A172 (cell line): ENCODE measurements at places on chromosomes 5 and 9.

GRCh38 chr9:107309271-107309670 is 26.2 kb downstream of the RAD23B start:
- DNase-seq, result no peak

DNA sequence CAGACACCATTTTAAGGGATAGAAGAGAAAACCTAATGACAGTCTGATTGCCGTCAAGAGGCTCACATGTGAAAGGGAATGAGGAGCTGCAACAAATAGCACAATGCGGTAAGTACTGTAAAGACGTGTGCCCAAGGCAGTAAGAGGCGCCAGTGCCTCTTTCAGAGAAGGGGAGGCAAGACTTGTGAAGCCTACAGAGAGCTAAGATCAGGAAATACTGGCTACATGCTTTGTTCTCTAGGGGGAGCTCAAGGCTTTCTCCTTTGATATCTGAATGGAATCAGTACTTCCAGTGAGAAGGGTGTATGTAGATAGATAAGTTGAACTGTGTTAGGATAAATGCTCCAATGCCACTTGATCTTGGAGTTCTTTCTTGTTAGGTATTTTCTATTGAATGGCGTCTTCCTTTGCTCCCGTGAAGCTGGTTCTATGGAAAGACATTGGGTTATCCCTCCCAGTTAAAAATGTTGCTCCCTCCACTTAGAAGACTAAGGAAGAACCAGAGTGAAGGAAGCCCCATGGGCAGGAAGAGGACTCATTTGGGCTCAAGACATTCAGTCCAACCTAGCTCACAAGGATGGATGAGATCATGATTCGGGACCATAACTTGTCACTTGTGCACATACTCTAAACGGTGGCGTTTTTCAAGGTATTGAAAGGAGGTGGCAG is 23.5 kb upstream of the ALDOB start:
- peak; percentile 88 for DNase-seq

DNA sequence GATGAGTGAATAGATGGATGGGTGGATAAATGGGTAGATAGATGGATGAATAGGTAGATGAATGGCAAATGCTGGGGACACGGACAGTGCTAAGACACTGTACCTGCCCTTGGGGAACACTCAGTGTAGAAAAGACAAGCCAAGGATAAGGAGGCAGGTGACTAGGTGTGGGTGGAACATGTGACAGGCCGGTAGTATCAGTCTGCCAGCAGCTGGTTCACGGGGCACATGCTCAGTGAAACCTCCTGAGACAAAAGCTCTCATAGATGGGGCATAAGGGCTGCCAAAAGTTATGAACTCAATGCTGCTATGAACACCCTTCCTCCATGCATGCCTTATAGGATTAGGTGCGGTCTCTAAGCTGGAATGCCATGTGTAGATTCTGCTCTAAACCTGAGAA is 71.0 kb downstream of the C5orf15 start:
- no peak for DNase-seq

- no peak for DNase-seq
These were observed 73.9 kb downstream of the TJP2 start for GRCh38 chr9:69248005-69248404.

DNA sequence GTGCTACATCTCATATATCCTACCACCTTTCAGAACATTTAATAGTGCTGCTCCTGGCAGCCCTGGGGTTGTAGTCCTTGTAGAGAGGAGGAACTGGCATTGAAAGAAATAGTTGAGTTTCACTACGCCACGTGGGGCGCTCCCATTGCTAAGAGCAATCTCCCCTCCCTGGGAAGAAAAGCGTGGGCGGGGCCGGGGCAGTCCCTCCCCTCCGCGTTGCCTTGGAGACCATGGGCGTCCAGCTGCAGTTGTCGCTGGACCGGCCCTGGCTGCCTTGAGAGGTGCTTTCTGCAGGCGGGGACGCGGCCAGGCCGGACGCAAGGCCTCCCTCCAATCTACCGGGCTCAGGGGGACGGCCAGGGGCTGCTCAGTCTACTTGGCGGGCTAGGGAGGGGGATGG is 368 bp upstream of the CCDC180 start:
- no peak for DNase-seq

DNA sequence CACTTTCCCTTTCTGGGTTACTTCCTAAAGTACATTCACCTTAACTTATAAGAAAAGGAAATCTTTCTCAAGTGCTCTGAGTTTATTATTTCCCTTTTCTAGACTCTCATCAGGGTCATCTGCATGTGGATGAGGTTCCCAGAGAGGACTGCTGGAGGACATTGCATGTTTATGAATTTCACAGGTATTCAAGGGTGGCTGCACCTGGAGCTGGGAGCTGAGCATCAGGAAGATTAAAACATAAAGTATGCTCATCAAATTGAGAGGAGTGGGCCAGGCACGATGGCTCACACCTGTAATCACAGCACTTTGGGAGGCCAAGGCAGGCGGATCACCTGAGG is 34.7 kb upstream of the PLIN2 start:
- DNase-seq, result no peak

- DNase-seq, result no peak
These were observed 29.4 kb downstream of the SYK start for GRCh38 chr9:90830977-90831376.

- no peak for DNase-seq
These were observed at the start of gene TGFBI for GRCh38 chr5:136028782-136029742. Gene TGFBI (plus strand): TSS chr5:136028988. CDS start chr5:136029056, 68 bp downstream.

GRCh38 chr9:84659773-84660172 is 9.8 kb upstream of the NTRK2 start:
- no peak for DNase-seq

DNA sequence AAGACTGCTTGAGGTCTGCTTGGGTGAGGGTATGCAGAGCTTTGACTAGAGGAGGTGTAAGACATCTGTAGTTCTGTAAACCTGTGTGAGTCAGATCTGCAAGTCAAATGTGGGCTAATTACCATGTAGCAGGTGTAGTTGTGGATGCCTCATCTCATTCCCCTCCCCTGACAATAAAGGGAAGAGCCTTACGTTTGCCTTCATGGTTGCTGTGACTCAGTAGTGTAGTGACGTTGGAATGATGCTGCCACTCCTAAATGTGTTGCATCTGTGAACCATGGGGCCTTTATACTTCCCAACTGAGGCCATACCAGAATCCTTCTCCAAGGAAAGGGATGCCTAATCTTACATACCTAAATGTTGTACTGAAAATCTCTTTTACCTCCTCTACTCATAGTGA is 26.0 kb downstream of the PRDM6 start:
- no peak for DNase-seq

GRCh38 chr5:132487095-132487428 is 3.5 kb downstream of the IRF1 start:
- no peak for DNase-seq

DNA sequence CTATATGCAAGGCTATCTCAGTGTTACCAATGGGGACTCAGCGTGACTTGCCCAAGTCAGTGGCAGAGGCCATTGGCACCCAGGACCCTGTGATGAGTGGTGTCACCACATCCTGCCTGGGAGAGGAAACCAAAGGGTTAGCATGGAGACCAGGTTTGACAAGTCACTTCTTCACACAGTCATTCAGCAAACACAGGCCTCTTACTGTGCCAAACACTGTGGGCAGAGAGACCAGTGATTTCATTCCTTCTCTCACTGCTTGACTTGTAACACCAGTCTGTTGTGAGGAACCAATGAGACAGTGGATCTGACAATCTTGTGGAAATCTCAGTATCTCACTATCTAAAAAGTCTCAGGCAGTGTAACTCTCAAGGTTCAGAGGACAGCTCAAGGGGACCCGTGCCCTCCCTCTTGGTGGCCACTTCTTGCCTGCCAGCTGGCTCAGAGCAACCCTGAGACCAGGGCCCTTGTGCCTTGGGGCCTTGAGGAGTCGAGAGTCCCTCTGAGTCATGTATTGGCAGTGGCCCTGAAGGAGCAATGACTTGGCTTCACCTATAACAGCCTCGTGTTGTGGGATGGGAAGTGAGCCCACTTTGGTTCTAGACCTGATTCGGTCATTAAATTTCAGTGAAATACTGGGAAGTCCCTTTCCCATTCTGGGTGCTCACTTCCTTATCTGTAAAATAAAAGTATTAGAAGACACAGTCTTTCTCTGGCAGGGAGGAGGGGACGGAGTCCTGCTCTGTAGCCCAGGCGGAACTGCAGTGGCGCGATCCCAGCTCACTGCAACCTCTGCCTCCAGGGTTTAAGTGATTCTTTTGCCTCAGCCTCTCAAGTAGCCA is 1.6 kb downstream of the FABP6 start:
- peak; percentile 85 for DNase-seq

- DNase-seq, result peak; percentile 89
These were observed 247.4 kb downstream of the PRELID2 start for GRCh38 chr5:145587710-145588109.

DNA sequence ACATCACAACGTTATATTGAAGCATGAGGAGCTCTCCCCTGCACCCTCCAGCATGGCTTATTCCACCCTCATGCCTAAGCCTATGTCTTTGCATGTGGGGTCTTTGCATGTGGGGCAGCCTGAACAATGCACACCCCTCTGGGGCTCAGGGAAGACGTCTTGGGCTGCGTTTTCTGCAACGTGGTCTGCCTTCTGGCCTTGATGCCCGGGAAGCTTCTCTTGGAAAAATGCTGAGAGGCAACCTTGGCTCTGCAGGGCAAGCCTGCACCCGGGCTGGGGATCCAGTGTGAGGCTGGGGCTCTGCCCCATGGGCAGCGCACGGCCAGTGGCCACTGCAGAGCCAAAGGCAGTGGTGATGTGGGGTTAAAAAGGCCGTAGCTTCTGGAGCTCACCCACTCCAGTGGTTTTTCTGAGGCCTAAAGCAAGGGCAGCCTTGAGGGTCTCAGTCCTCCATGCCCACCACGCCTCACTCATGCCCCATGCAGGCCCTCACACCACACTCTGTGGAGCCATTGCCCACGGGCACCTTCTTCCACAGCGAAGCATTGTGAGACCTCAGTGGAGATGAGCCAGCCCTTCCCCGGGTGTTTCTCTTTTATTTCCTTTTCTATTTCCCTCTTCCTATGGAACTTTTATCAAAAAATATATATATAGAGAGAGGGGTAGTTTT is 112.2 kb downstream of the MRPL36 start:
- no peak for DNase-seq

- DNase-seq, result no peak
These were observed at the start of gene DAB2IP for GRCh38 chr9:121651295-121652020. Gene DAB2IP (plus strand): TSS chr9:121651634. CDS start chr9:121651776, 142 bp downstream.

DNA sequence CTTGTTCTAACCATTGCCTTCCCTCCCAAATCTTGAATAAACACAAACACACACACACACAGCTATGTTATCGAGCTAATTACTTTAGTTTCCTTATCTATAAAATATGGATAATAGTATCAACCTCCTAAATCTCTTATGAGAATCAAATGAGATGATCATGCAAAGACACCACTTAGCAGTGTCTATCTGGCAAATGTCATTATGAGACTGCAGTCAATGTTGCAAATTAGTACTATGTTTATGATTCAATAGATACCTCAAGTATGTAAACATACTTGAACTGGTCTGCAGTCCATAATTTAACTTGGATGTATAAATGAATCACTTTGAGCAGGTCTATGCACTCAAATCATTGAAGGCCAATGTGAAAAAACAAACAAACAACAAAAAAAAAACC is 22.2 kb upstream of the ERAP2 start:
- DNase-seq, result no peak

- DNase-seq, result no peak
These were observed 22.7 kb upstream of the WDR38 start for GRCh38 chr9:124830593-124830992.

DNA sequence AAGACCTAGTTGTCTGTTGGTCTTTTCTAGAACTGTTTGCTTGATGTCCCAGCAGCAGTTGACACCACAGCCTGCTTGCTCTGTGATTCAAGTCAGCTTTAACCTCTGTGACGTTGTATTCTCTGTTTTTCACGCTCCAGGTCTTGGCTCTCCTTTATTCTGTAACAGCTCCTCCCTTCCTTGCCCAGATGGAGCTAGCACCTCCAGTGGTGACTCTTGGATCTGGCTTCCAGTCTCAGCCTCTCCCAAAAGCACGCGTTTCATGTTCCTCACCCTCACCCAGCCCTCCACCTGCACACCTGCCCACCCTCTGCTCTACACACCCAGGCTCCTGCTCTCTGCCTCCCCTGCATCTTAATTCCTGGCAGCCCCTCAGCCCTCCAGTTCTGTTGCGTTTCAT is 50.6 kb downstream of the DMRT1 start:
- DNase-seq, result no peak

DNA sequence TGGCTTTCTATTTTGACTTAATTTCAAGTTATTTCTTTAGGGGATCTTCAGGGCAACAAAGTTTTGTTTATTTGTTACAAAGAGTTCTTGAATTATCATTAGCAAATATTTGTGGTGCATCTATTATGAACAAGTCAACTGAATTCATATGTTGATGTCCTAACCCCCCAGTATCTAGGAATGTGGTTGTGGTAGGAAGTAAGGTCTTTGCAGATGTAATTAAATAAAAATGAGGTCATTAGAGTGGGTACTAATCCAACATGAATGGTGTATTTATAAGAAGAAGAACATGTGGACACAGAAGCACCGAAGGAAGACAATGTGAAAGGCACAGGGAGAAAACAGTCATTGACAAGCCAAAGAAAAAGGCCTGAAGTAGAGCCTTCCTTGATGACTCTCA is 474.0 kb upstream of the DAB2 start:
- DNase-seq, result no peak

- DNase-seq, result no peak
These were observed 47.2 kb upstream of the OR13F1 start for GRCh38 chr9:104456831-104457230.

DNA sequence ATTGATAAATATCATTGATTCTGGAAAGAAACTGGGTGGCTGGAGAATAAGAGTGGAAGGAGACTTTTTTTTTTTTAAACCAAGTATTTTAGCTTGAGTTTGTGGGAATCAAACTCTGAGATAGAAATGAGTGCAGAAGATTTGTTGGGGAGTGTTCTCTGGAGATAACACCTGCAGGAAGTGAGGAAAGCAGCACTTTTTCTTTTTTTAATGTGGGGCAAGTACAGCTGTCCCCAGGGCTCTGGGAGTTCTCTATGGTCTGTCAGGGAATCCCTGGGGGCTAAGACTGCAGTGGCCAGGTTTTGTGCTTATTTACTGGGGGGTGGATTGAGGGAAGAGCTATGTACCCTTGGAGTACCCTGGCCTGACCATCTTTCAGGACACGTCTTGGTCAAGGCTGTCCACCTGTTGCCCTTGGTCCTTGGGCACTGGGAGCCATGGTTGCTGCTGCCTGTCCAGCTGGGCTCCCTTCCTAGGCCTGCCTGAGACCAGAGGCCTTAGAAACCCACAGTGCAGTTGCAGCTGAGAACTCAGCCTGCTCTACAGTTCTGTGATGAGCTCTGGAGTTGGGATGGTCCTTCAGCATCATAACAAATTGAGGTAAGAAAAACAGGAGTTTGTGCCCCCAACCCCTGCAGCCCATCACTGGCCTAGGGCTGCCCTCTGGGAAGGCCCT is 85.8 kb downstream of the PHAX start:
- DNase-seq, result no peak

GRCh38 chr9:98867103-98867428 is 59.6 kb downstream of the GALNT12 start:
- no peak for DNase-seq

DNA sequence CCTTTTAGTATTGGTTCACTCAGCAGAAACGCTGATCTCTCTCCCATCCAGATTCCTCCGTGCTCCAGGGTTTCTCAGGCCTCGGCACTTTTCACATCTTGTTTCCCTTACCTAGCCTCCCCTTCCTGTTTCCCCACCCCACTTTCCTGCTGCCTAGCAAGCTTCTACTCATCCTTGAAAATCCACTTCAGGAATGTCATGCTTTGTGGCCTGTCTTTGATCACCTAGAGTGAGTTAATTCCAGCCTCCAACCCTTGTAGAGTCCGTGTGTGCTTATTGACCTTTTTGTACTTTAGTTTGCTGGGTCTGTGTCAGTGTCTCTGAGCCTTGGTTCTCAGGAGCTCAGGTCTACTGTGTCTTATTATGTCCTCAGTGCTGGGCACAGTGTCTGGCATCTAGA is 116.6 kb downstream of the AOPEP start:
- no peak for DNase-seq

- DNase-seq, result no peak
These were observed 47.7 kb downstream of the FBXL17 start for GRCh38 chr5:108334225-108334624.
